ENCODE measurements at places on chromosomes 2 and 18. TPM values are rescaled to one million over a fixed set of nuclear protein-coding genes. Genes with fewer than 3 reads are reported as not detected.

The SNORC gene
- 0.85 TPM for total RNA-seq

DNA sequence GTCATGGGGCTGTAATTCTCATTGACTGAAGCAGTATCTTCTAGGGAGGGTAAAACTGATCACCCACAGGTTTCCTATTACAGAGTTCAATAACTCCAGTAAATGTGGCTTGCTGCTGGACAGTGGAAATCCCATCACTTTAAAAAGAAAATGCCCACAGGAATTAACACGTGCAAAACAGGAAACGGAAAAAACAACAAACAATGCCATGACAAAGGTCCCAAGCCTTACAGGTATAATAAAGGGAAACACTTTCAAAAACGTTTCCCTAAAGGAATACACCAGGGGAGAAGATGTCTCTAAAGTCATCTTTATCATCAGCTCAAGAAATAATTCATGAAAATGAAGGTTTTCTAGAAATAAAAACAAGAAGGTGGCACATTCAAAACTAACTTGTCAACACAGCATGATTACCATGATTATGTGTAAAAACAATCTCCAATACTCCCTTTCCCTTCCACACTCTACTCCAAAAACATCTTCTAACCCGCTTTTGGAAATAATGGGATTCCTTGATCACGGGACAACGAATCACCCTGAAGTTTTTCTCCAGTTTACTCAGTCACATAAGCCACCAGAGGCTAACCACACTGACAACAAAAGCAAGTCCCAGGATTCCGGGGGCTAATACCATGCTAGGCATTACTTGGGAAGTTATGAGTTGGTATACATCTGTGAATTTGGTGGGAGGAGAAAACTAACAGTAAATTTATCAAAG lies 167.9 kb downstream of the TCF4 start:
- H3K4me1 ChIP-seq: no peaks in the 10 kb centered on the region
- H3K27me3 ChIP-seq: peaks cover 11% of the 10 kb centered on the region
- no peak overlapping the region for H3K27ac ChIP-seq
- no peak for DNase-seq
- no peaks in the 10 kb centered on the region for H3K36me3 ChIP-seq

The RASGRP3 gene
- total RNA-seq: 1.2 TPM

GRCh38 chr2:113000436-113000835 lies 4.8 kb upstream of the IL36A start:
- peaks cover 21% of the 10 kb centered on the region for H3K4me1 ChIP-seq
- H3K4me3 ChIP-seq: no peak overlapping the region
- peaks cover 9% of the 10 kb centered on the region for H3K36me3 ChIP-seq
- H3K27ac ChIP-seq: no peak overlapping the region

GRCh38 chr2:212392043-212392442 lies 146.6 kb downstream of the ERBB4 start:
- H3K4me1 ChIP-seq: no peaks in the 10 kb centered on the region
- no peaks in the 10 kb centered on the region for H3K36me3 ChIP-seq
- no peaks in the 10 kb centered on the region for H3K27me3 ChIP-seq
- H3K27ac ChIP-seq: no peak overlapping the region

Measured in activated CD4-positive, alpha-beta memory T cell treated with anti-CD3 and anti-CD28 coated beads for 36 hours (primary cell).